ENCODE measurements at places on chromosomes 11 and 22.

GRCh38 chr22:50731811-50732624 is 6.0 kb upstream of the ACR start:
- DNase-seq = peak; percentile 7

DNA sequence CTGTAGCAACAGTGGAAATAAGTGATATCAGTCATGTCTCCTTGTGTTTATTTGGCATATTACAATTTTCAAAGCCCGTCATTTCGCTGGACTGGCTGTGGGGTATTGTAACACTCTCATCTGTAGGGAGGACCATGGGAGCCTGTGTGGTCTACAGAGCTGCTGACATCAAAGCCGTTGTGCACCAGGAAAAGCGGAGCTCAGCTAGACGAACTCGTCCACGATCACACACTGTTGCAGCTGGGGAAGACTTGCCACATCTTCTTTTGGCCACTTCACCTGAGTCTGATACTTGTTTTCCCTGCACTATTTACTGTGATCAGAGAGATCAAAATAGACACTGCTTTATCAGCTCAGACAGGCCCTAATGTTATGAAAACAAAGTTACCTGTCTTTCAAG is 741.3 kb downstream of the OPCML start:
- DNase-seq = no peak

GRCh38 chr11:129249351-129249750 is 57.2 kb upstream of the ARHGAP32 start:
- no peak for DNase-seq

GRCh38 chr11:134508219-134508990 is 96.4 kb upstream of the B3GAT1 start:
- no peak for DNase-seq

DNA sequence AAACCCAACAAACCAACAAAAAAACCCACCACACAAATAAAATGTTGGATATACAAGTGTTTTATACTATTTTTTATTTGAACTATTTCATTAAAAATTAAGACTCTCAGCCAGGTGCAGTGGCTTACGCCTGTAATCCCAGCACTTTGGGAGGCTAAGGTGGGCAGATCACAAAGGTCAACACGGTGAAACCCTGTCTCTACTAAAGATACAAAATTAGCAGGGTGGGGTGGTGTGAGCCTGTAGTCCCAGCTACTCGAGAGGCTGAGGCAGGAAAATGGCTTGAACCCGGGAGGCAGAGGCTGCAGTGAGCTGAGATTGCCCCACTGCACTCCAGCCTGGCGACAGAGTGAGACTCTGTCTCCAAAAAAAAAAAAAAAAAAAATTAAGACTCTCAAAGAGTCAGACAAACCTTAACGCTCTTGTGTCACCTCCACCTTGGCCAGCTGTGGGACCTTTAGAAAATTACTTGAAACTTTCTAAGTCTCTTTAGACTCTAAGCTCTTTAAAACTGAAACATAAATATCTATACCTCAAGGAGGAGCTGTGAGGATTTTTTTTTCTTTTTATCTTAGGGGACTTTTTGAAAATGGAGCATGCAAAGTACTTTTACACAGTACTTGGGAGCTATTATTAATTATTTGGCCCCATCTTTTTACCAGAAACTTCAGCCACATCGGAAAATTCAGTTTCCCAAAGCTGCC is 68.4 kb upstream of the CLNS1A start:
- DNase-seq = no peak

- DNase-seq = no peak
These were observed 11.0 kb upstream of the MIEF1 start for GRCh38 chr22:39490966-39491680.

- DNase-seq = no peak
These were observed 29.0 kb downstream of the GLYATL1 start for GRCh38 chr11:58968251-58968711.

GRCh38 chr11:63871962-63872799 is 33.3 kb downstream of the MARK2 start:
- DNase-seq = peak; percentile 49

- peak; percentile 54 for DNase-seq
These were observed 742 bp upstream of the CASP4 start for GRCh38 chr11:104968856-104969776.

GRCh38 chr22:36258701-36259614 is 6.0 kb downstream of the APOL1 start:
- DNase-seq = no peak

- DNase-seq = no peak
These were observed 27.7 kb downstream of the MPPED1 start for GRCh38 chr22:43439368-43440103.

GRCh38 chr22:46366801-46367706 is 31.5 kb downstream of the TRMU start:
- DNase-seq = no peak

DNA sequence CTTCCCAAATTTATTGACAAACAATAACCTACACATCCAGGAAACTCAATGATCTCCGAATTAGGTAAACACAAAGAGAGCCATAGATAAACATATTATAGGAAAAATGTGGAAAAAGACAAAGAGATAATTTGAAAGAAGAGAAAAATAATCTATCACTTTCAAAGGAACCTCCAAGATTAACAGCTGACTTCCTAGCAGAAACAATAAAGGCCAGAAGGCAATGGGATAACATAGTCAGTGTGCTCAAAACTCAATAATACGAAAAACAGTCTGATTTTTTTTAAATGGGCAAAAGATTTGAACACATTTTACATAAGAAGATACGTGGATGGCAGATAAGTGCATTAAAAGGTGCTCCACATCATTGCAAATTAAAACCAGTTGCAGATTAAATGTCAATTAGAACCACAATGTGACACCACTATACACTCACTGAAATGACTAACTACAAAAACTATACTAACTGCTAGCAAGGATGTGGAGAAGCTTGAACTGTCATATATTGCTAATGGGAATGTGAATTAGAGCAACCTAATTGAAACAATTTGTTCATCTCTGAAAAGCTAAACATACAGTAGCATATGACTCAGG is 300.4 kb downstream of the TMEM135 start:
- no peak for DNase-seq

DNA sequence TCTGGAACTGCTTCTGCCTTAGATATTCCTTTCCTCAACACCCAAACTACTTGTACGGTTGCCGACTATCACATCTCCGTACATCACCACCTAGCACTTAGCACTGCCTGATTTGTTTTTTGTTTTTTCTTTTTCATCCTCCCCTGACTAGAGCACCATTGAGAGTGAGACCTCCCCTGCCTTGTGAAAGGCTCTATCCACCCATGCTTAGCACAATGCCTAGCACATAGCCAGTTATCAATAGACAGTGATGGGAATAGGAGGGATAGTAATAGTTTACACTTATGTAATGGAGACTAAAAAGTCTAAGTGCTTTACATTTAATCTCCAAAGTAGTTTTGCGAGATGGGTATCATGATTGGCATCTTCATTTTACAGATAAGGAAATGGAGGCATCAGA is 115.8 kb downstream of the LDLRAD3 start:
- DNase-seq = no peak

DNA sequence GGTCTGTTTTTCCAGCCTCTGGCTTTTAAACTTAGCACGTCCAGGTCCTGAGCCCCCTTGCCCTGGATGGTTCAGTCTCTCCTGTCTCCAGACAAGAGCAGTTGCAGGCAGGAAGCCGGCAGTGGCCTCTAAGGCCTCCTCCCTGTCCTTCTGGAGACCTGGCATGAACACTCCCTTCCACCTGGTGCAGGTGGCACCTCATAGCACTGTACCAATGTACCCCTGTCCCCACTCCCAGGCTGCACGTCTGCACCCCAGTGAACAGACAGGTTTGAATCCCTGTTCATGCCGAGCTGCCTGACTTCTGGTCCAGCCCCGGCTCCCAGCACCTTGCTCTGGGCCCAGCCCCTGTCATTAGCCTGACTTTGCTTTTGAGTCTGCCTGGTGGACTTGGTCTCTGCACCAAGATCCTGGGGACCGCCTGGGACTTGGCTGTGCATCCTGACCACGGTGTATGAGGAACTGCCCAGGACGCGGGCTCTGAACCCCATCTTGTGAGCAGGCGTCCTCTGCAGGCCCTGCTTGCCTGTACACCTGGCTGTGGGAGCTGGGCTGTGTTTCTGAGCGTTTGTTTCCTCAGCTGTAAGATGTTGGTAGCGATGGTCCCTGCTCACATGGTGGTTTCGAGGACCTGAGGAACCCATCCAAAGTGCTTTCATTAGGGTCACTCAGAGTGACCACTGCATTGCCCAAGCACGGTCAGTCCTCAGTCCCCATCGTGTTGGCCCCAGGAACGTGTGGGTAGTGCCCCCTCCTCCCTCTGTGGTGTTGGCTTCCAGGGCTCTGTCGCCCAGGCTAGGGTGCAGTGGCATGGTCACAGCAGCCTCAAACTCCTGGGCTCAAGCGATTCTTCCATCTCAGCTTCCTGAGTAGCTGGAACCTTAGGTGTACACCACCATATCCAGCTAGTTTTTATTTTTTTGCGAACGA is 75.0 kb upstream of the SHANK2 start:
- DNase-seq = no peak

- peak; percentile 0 for DNase-seq
These were observed 1074.9 kb downstream of the FAM181B start for GRCh38 chr11:81658722-81659121.

- DNase-seq = peak; percentile 86
These were observed 2.6 kb upstream of the GCAT start for GRCh38 chr22:37804881-37805809.

DNA sequence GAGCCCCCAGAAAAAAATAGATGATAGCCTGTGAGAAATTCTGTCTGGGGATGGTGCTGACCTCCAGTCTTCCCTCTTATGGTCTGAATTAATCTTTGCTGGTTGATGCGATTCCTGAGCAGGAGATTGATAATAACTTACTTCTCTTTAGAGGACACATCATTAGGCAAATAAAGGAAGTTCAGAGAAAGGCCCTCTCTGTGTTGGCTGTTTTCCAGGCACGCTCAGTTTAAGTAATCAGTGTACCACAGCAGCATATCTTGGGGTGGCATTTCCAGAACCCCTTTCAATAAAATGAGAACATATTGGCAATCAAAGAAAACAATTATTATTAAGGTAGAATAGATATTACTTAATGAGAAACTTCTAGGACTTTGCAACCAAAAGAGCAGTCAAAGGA is 1129.3 kb upstream of the RAG2 start:
- no peak for DNase-seq

DNA sequence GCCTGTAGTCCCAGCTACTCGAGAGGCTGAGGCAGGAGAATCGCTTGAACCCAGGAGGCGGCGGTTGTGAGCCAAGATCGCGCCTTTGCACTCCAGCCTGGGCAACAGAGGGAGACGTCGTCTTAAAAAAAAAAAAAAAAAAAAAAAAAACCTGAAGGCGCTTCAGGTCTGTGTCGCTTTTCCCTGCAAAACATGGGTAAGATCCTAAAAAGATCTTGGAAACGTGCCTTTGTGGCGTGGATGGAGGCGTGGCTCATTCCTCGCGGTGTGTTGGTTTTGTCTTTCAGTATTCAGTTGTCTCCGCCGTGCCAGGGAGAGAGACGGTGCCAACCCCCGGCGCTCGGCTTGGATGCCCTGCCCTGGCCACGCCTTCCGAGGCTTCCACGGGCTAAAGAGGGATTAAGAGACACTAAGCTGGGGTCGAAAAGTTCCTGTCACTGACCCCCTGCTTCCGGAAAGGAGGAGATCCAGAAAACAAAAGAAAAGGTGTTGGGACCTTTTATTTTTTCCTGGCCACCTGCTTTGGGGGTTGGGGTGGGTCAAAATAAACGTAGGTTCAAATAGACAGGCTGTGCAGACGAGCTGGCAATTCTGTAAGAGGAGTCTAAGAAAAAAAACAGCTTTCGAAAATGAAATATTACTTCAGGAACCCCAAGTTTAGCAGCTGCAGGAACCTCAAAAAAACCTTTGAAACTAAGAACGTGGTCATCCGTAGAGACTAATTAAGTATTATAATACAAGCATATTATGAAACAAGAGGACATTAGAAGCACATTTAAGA is 1.1 kb upstream of the SLC35F2 start:
- peak; percentile 16 for DNase-seq

- DNase-seq = no peak
These were observed 49.5 kb downstream of the MCHR1 start for GRCh38 chr22:40728731-40729189.

- DNase-seq = no peak
These were observed 4.9 kb upstream of the PHLDA2 start for GRCh38 chr11:2934021-2934550.

DNA sequence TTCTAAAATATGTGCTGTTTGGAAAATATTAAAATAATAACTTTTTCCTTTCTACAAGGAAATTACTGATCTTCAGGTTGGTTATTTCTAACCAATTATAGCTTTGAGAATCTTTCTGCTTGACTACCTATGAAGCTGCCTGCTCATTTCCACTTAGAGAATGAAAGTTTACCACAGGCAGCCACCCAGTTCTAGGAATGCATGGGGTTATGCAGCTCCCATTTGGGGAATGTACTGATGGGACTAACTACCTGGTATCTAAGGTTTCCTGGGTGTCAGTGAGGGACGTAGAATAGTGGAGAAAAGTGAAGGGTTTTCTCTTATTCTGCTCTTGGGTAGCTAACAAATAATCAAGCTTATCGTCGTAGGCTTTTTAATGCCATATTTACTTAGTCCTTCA is 73.4 kb downstream of the DEUP1 start:
- DNase-seq = no peak

DNA sequence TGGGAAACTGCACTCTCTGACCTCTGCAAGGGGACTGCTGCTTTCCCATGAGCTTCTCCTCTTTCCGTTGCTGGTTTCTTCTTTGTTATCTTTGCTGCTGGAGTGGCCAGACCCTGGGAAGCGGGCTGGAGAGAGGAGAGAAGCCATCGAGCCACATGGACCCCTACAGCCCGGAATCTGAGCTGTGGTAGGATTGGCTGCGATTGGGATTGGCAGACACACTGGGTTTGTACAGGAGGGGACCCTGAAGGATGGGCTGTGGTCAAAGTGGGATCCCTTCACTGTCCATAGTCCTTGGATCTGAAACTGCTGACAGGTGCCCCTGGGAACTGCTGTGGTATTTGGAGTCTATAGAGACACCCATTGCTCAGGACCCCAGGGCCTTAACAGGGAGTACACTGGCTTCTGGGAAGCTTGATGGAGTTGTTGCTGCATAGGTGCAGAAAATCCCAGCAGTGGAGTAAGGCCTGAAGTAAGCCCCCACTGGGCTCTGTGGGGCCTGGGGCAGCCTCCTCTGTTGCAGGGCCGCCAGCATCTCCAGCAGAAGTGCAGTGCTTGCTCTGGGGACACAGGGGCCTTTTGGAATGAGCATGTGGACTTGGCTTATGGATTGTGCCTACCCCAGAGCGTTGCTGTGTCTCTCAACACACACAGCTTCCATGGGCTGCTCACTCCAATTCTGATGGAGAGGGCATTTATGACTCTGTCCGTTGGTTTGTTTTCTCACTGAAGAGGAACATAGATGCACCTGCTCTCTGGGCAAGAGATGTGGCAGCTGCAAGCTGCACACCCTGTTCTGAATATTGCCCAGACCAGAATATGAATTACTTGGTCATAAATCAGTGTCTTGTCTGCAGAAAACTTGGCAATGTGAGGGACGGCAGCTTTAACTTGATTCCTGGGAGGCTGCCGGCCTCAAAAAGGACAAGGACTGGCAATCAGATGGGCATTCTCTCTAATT is 32.0 kb downstream of the BCR start:
- DNase-seq = peak; percentile 89

DNA sequence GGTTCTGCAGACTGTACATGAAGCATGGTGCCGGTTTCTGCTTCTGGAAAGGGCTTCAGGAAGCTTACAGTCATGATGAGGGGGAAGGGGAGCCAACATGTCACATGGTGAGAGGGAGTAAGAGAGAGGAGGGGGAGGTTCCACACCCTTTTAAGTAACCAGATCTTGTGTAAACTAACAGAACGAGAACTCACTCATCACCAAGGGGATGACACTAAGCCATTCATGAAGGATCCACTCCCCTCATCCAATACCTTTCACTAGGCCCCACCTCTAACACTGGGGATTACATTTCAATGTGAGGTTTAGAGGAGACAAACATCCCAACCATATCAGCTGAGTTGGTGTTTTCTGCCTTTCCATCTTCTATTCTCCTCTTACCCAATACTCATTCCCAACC is 83.5 kb downstream of the BDNF start:
- DNase-seq = no peak
